ENCODE measurements at places on chromosomes 13 and 19.

- DNase-seq, result no peak
Measured at GRCh38 chr13:105127732-105128131, 1407.7 kb downstream of the EFNB2 start.

- DNase-seq, result no peak
Measured at GRCh38 chr13:30145709-30146367, 161.5 kb downstream of the KATNAL1 start.

DNA sequence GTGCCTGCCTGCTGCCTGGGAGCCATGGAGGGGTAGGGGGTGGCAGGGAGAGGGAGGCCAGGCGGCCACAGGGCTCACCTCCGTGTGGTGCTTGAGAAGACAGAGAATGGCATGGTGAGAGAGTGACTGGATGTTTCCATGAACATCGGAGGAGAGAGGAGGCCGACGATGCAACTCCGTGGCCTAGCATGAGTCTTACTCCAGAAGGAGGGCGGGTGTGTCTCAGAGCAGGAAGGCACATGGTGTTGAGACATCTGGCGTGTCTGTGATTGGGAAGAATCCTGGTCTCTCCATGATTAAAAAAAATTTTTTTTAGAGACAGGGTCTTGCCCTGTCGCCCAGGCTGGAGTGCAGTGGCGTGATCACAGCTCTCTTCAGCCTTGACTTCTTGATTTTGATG is 5.1 kb downstream of the IRGC start:
- no peak for DNase-seq

- DNase-seq, result no peak
Measured at GRCh38 chr13:20160306-20161274, at the start of gene GJA3. TSS of gene GJA3 (minus strand) at chr13:20161052. CDS start at chr13:20143288, 17,764 bp downstream.

GRCh38 chr13:112447761-112448603 is 71.8 kb downstream of the SPACA7 start:
- DNase-seq, result no peak

DNA sequence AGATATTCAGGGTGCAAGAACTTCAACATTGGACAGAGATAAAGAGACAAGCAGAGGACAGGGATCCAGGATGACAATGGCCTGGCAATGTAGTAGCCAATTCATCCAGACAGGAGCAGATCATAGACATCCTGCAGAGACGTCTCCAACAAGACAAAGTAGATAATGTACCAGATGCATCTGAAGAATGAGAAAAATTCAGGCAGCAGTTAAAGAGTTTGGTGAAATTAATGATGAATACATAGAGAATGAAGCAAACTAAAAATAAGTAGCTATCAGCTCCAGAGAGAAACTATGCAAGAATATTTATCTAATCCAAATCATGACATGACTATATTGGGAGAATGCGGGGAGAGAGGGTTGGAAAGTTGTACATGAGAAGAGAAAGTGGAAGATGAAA is 278.4 kb upstream of the DACH1 start:
- DNase-seq, result no peak

GRCh38 chr19:1852581-1853128 is 4.4 kb upstream of the REXO1 start:
- no peak for DNase-seq

- DNase-seq, result no peak
Measured at GRCh38 chr13:73275163-73275562, 216.4 kb downstream of the KLF5 start.

DNA sequence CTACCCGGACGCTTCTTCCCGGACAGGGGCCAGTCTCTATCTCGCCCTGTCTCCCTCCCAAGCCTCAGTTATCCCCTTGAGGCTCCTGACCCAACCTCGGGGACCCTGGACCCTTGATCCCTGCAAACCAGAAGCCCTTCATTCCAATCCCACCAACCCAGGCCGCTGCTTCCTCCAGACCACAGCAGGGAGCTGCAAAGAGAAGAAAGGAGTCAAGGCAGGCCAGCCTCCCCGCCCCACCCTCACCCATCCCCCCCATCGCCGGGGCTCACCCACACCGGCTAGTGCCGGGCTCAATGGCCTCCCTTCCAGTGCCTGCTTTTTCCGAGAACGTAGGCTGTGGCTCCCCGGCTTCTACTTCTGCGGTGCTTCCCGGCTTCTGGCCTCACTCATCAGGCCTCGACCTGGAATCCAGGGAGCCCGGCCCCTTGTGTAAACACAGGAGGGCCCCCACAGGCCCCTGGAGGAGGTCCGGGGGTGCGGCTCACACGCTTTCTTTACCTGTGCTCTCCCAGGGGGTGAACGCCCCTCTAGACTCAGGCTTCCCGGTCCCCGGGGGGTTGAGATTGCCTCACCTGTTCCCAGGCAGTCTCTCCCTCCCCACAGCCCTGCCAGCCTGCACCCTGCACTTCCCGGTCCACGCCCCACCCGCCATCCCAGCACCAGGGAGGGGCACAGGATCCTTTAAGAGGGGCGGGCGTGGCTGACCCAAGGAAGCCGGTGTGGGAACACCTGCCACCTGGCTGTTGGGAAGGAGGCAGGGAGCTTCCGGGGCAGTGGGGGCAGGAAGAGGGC is at the start of gene FAM83E:
FAM83E (minus strand) TSS at position 641 of the 795 bp plus-strand sequence. CDS start 1,704 bp downstream, outside the sequence.
- no peak for DNase-seq

DNA sequence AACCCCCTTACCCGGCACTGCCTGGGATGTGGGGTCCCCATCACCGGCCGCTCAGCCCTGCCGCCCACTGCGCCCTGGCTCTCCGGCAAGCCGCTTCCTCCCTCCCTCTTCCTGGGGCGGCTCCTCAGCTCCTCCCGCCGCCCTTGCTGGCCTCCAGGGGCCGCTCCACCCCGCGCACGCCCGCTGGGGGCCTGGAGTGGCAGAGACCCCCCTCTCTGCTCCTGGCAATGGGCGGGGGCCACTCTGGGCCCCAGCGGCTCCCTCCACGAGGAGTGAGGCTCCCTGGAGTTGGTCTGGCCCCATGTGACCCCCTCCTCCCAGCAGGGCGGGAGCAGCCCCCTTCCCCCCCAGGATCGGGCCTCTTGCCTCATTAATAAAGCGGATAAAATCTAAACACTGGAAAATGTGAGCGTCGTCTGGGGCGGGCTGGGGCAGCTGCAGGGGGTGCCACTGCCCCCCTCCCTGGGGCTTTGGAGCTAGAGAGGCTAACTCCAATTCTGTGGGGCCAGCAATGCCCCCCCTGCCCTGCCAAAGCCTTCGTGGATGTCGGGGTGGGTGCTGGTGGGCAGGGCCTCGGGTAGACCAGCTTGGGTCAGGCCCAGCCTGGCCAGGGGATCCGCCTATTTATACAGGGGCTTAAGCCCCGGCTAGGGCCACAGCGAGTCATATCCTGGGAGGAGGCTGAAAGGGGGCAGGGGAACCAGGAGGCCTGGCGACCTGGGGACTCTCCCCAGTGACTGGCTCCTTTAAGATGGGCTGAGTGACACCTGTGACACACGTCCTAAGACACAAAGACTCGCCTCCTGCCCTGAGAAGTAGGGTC is at the start of gene PTGER1:
PTGER1 (minus strand) TSS at position 104 of the 823 bp plus-strand sequence. CDS start 1,034 bp downstream, outside the sequence.
- DNase-seq, result peak; percentile 25

- DNase-seq, result peak; percentile 97
Measured at GRCh38 chr19:40716031-40716481, 630 bp downstream of the COQ8B start.

- no peak for DNase-seq
Measured at GRCh38 chr13:110616103-110617101, 1.1 kb downstream of the NAXD start.

GRCh38 chr13:30619731-30620130 is 2.0 kb downstream of the USPL1 start:
- no peak for DNase-seq

- DNase-seq, result no peak
Measured at GRCh38 chr13:33235564-33235963, 50.0 kb downstream of the STARD13 start.

DNA sequence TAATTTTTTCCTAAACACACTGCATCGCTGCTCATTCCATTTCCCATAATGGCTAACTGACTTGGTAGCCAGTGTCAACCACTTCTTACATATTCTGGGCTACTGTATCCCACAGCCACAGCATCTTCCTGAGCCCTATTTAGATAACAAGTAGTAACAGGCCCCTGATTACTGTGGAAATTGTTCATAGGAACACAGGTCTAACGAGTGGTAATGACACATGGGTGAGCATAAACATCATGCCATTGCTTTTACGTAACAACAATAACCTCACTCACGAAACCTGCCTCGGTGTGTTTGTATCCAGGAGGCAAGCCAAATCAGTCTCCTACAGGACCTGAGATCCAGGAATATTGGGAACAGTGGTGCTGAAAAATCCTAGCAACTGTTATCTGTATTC is 438.6 kb downstream of the KLF5 start:
- DNase-seq, result no peak

DNA sequence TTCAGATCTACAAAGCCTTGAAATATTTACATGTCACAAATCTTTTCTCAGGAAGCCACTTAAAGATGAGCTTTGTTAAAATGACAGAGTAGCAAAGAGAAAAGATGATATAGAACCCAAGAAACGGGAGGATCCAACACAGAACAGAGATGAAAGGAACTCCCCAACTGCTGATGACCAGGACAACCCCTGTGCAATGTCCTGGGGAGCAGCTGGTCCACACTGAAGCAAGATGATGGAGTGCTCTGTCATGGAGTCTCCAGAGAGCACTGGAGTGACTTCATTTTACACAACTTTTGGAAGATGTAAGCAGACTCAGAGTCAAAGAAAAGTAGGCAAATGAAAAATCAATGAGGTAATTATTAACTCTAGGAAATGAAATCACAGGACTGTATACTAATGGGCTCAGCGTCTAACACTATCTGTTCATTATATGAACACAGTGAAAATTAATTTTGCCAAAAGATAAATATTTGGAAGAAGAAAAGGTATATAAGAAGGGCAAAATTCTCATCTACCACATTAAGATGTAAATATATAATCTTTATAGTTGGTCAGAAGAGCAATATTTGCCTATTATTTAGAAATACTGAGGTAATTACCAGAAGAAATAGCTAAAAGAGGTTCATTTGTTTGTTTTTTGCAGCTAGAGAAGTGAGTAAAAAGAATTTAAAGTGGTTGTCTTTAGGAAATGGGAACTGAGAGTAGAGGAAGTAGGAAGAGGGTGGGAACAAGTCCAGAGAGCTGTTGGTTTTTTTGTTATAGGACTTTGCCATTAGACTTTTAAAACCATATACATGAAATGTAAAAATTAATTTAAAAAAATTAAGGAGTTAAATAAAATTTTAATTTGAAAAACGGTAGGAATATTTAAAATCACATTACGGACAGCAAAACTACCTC is 30.5 kb downstream of the MTRF1 start:
- DNase-seq, result no peak

DNA sequence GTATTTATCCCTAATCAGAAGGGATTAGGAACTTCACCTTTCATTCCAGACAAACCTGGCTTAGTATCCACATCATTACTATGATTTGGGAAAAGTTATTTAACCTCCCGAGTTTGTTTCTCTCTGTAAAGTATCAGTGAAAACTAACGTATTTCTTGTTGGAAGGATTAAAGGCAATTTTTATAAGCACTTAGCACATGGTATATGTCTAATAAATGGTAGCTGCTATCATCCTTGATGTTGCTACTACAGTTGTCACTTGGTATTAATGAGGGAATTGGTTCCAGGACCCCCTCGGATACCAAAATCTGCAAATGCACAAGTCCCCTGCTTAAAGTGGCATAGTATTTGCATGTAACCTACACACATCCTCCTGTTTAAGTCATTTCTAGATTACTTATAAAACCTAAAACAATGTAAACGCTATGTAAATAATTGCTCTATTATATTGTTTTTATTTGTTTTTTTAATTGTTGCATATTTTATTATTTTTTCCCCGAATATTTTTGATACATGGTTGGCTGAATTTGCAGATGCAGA is 42.7 kb upstream of the FAM124A start:
- no peak for DNase-seq

DNA sequence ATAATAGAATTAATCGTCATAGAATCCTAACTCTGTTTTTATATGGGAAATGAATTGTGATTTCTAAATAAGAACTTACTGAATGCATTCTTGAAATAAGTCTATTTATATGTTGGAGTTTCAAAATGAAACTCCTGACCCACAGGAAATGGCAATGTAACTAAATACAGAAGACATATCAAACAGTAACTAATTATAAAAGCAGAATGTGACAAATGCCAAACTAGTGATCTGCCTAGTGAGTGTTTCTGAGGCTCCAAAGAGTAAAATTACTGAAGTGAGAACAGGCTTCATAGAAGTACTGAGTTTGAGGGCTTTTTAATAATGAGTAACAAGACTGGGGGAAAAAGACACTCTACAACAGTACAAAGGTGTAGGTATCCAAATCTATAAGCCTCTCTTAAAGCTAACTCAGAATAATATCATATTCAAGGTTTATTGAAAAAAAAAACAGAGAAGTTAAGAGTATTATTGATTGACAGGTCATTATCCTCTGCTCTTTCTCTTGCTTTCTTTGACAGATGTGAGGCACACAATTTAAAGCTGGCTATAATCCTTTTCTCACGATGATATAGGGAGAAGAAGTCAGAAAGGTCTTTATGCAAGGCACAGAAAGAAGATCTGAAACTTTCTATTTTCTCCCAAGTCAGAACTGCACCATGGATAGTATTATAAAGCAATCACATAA is 17.4 kb upstream of the ATXN8OS start:
- no peak for DNase-seq

DNA sequence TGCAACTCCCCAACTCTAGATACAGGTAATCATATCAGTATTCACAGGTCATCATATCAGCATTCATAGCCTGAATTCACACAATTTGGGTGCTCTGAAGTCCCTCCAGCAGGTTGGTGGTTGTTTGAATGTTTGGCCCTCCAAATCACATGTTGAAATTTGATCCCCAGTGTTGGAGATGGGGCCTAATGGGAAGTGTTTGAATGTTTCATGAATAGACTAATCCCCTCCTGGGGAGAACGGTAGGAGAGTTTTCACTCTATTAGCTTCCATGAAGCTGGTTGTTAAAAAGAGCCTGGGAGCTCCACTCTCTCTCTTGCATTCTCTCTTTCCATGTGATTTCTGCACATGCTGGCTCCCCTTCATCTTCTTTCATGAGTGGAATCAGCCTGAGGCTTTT is 288.6 kb upstream of the PCDH9 start:
- DNase-seq, result no peak

DNA sequence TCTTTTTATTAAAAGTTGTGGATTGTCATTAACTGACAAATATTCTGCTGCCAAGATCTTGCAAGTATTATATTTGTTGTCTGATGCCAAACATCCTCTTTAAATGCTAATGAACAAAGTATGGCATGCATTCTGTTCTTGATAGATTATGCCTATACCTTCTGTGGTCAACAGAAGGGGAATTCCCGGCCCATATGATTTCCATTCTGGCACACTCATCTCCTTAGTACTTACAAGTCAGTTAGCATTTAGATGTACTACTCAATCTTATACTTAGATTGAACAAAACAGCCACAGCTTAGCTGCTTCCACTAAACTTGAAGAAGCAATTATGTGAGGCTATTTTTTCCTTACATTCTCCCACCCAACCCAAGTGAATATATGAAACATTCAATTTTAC is 246.1 kb upstream of the DACH1 start:
- no peak for DNase-seq

GRCh38 chr19:3360421-3361383 is 5.7 kb upstream of the NFIC start:
- no peak for DNase-seq
